ENCODE measurements at places on chromosomes 6 and 20.

GRCh38 chr6:4185419-4185818, 50.0 kb upstream of the ECI2 start:
- no peak for DNase-seq

- no peak for DNase-seq
These were observed 2.1 kb downstream of the KHDRBS2 start for GRCh38 chr6:62283796-62284411.

GRCh38 chr20:44714701-44715498, at the start of gene CCN5:
TSS of gene CCN5 (plus strand) at chr20:44715369. CDS start at chr20:44715391, 22 bp downstream.
- DNase-seq = peak; percentile 97

GRCh38 chr20:9490161-9490560, 24.2 kb upstream of the LAMP5 start:
- no peak for DNase-seq

DNA sequence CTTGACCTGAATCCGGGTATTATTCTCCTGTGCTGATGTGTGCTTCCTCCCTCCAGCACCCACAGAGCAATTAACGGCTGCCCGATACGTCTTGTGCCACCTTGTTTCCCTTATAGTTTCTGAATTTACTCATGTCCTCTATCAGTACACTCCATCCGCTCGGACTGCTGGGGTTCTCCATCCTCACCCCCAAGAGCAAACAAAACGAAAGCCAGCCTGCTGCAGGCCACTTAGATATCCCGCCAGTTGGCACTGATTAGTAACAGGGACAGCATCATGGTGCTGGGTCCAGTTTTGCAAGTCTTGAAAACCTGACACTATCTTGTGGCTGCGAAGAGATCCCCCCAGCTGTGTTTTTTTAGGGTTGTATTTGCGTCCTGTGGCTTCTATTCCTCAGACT, 71.8 kb downstream of the SSR1 start:
- no peak for DNase-seq

GRCh38 chr6:157235600-157236039, 87.7 kb downstream of the TMEM242 start:
- peak; percentile 67 for DNase-seq

DNA sequence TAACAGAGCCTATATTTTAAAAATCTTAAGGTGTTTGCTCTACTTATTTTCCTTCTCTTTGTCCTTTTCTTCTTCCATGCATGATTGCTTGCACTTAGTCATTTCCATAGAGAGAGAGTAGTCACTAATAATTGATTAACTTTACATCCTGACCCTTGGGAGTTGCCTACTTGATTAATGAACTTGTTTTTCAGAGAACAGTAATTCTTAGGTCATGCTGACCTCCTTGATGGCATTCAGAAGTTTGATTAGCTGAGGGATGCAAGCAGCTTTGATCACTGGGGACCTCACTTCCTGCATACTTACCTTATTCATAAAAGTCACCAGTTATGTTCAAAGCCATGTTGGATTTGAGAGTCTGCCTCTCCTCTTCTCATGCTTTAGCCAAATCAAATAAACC, 715.6 kb upstream of the ID4 start:
- DNase-seq = no peak

DNA sequence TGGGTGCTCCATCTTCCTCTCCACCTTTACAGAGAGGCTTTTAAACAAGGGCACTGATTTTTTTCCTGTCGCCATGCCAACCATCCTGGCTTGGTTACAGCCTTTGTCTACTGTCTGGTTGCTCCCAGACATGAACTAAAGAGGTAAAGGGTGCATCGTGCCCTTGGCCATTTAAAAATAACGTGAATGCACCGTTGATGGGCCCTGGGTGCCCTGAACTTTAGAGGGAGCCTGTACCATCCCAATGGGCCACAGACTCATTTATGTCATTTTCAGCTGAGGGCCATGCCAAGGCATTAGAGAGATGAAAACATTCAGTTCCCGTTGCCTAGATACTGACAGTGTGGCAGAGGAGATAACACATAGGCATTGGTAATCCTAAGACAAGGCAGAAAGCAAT, 23.3 kb downstream of the TMC2 start:
- no peak for DNase-seq

DNA sequence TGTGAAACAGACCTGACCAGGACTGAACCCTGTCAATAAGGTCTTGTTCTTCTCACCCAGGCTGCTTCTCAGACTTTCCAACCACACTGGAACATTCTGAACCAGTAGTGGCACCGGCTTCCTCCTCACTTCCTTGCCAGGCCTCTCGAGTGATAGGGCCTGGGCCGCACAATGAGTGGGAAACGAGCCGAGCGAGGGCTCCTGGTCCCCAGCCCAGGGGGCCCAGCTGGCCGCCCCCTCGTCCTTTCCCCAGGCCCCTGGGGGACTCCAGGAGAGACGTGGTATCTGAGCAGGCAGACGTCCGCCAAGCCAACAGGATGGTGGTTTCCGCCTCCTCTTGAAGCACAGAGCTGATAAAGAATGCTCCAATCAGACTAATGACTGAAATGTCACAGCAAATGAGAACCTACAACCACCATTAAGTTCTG, 117.9 kb downstream of the GMDS start:
- DNase-seq = no peak

DNA sequence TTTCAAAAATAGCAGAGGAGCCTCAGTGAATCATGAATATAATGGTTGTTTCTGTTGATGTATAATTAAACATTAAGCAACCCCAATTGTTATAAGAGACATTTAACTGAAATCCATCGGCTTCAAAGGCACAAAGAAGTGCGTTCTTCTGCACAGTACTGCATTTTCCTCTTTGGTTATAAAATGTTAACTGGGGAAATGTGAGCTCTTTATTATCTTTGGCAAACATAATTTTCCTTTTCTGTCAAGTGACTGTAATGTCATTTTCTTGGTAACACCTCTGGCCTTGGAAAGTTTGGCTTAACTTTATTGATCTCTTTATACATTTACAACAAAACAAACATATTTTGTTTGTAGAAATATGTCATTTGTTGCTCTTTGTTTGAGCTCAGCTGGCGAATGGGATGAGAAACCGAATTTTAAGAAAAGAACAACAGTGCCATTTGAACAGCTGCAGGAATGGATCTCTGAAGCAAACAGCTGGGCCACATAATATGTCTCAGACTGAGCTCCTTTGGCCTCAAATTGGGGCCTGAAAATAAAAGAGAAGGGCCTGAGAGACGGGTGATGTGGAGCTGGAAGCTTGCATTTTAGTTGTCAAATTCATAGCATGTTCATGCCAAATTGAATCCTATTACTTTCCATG, 427.0 kb upstream of the SPTLC3 start:
- no peak for DNase-seq

- DNase-seq = no peak
These were observed 374.1 kb downstream of the BCKDHB start for GRCh38 chr6:80480421-80481157.

GRCh38 chr20:59481477-59482018, 122.8 kb upstream of the PHACTR3 start:
- DNase-seq = no peak

GRCh38 chr6:153966001-153966400, 73.0 kb upstream of the OPRM1 start:
- no peak for DNase-seq

GRCh38 chr6:14619419-14619781, 501.8 kb downstream of the CD83 start:
- DNase-seq = peak; percentile 42

GRCh38 chr20:44603327-44603726, 20.9 kb downstream of the PKIG start:
- DNase-seq = no peak

- no peak for DNase-seq
These were observed 93.6 kb downstream of the TMEM242 start for GRCh38 chr6:157229713-157230112.

DNA sequence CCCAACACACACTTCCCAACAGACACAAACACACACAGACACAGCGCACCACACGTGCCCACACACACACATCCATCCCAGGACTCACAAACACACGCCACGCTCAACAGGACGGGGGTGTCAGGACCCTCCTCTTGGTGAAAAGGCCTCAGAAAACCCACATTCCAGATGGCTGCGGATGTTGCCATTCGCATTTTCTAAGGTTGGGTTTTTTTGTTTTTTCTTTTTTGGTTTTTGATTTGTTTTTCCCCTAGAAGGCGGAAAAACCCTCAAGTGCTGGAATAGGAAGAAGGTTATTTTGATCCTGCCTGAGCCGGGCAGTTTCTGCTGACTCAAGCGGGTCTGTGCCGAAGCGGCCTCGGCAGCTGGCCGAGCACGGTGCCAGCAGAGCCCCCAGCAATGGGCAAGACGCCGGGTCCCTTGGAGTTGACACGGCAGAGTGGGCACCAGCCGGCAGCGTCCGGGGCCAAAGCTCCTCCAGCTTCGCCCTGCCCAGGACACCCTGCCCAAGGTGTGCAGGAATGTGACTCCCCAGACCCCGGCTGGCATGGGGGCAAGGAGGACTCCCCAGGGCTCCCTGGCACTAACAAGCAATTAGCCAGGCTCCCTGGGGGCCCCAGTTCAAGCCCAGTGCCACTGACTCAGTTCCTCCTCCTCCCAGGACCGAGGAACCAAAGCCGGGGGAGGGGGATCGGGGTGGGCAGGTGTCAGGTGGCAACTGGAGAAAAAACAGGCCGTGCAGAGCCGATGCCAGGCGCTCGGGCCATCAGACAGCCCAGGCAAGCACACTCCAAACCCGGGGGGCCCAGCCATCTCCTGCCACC, 40.9 kb upstream of the ZBP1 start:
- peak; percentile 54 for DNase-seq

- DNase-seq = no peak
These were observed 53.8 kb downstream of the ABHD12 start for GRCh38 chr20:25336561-25337422.

- DNase-seq = no peak
These were observed 96.9 kb upstream of the NT5E start for GRCh38 chr6:85353012-85353411.

- DNase-seq = peak; percentile 43
These were observed at the start of gene CD109 for GRCh38 chr6:73695619-73696421. TSS of gene CD109 (plus strand) at chr6:73696203. CDS start at chr6:73696216, 13 bp downstream.

GRCh38 chr6:154901876-154902552, 93.1 kb upstream of the TIAM2 start:
- DNase-seq = no peak

DNA sequence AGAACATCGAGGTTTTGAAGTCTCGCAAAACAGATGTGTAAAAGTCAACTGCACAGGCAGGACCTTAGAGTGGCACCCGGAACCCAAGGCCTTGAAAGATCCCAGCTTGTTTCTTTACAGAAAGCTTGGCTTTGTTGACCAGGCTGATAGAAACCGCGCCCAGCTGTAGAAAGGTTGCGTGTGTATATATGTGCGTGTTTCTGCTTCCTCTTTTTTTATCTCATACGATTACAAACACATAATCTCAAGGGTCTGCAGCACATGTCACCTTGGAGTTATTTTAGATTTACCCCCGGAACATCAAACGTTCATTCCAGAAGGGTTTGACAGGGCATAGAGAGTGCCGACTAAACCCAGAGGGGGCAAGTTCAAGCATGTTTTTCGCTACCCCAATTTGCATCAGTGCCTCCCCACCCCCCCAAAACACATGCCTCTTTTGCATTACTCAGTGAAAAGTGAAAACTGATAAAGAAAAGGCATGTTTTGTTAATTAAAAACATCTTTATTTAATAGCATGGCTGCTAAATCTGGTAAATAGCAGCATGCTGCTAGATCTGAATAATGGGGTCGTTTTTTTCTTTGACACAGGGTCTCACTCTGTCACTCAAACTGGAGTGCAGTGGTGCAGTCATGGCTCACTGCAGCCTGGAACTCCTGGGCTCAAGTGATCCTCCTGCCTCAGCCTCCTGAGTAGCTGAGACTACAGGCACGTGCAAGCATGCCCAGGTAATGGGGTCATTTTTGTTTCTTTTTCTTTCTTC, 33.2 kb upstream of the NCOA3 start:
- DNase-seq = no peak

DNA sequence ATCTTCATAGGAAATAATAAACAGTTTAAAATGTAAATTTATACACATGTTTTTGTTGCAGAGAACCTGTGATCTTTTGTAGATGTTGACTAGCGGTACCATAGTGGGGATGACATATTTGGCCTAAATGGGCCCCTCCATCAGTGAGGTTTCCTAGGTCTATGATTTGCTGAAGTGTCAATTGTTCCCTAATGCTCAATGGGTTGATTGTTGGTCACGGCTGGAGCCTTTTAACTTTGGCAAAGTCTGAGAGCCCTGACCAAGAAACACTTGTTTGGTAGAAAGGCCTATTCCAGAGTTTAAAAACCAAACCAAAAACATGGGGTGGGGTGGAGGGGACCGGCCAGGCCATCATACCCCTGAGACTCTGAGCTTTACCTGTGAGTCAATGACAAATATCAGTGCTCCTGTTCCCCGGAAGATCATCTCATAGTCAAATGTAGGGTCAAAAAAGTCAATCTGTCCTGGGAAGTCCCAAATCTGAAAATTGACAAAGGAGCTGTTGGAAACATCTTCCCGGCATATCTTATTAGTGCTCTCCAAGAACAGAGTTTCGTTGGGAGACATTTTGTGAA, 25.1 kb downstream of the RRAGD start:
- DNase-seq = no peak

GRCh38 chr6:116887168-116887567, 10.1 kb downstream of the RFX6 start:
- no peak for DNase-seq

- DNase-seq = peak; percentile 88
These were observed at the start of gene SOBP for GRCh38 chr6:107489636-107490565. TSS of gene SOBP (plus strand) at chr6:107490117. CDS start at chr6:107490617, 500 bp downstream.

DNA sequence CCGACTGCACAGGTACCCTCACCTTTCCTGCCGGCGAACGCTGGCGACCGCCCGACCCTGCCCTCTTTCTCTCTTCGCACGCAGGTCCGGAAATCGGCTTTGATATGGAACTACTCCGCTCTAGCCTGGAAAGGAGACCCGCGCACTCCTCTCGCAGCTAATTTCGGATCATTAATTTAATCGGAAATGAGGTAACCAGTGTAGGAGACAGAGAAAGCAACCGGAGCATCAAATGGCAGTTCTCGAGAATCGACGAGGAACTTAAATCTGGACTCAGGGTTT, 949 bp upstream of the ATXN1 start:
- DNase-seq = no peak

GRCh38 chr6:27267857-27268434, 20.4 kb downstream of the PRSS16 start:
- DNase-seq = no peak
